ENCODE measurements at places on chromosomes 2 and 18. TPM values are rescaled to one million over a fixed set of nuclear protein-coding genes. Genes with fewer than 3 reads are reported as not detected.

GRCh38 chr2:233936089-233936488, 18.9 kb downstream of the TRPM8 start:
- H3K4me1 ChIP-seq = no peaks in the 10 kb centered on the region
- peak; percentile 61 for DNase-seq
- H3K27me3 ChIP-seq = no peaks in the 10 kb centered on the region
- H3K27ac ChIP-seq = no peak overlapping the region
- no peaks in the 10 kb centered on the region for H3K36me3 ChIP-seq

KLHL29 gene
- 1.0 TPM for total RNA-seq

DNA sequence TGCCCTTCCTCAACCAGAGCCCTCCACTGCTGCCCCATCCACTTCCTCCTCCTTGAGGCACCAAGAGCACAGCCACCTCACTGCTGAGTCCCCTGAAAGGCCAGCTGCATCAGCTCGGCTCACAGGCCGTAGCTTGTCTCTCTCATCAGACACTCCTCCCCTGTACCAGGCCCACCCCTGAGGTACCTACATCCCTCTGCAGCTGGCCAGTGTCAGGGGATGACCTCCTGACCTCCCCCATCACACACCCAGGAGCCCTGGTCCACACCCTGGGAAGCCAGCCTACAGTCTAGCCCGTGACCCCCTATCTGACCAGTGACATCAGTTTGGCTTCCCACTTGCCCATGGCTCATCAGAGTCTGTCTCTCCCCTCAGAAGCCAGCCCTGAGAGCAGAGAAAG, 205.6 kb downstream of the TNS1 start:
- no peak overlapping the region for H3K4me3 ChIP-seq
- no peaks in the 10 kb centered on the region for H3K4me1 ChIP-seq

DNA sequence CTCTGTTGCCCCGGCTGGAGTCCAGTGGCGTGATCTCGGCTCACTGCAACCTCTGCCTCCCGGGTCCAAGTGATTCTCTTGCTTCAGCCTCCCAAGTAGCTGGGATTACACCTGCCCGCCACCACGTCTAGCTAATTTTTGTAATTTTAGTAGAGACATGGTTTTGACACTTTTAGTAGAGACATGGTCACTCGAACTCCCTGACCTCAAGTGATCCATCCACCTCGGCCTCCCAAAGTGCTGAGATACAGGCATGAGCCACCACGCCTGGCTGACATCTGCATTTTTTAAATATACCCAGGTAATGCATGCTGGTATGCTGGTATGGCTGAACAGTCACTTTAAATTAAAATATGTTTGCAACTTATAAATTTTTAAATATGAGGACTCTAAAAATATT, 91.9 kb downstream of the EPB41L3 start:
- no peak overlapping the region for H3K4me3 ChIP-seq
- H3K36me3 ChIP-seq = no peaks in the 10 kb centered on the region
- H3K4me1 ChIP-seq = no peaks in the 10 kb centered on the region
- H3K27me3 ChIP-seq = no peaks in the 10 kb centered on the region

DNA sequence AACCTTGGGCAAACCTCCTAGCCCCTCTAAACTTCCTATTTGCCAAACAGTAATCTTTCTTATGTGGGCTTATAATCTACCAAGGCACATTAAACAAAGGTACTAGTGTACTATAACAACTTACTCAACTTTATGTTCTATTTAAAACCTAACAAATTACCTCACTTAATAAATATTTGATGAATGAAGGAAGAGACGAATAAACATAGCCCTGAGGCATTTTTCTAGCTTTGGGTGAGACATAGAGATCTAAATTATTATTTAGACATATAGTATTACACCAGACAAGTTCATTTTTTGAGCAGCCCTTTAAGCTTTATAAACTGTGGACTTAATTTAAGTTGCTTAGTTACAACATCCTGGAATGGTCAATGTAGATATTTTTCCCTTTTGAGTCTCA, 104.6 kb downstream of the UNC80 start:
- DNase-seq = no peak
- H3K4me1 ChIP-seq = no peaks in the 10 kb centered on the region
- no peak overlapping the region for H3K27ac ChIP-seq
- H3K27me3 ChIP-seq = no peaks in the 10 kb centered on the region
- no peaks in the 10 kb centered on the region for H3K36me3 ChIP-seq

DAW1 gene
- total RNA-seq = not detected

FLACC1 gene
- 1.1 TPM for total RNA-seq
